ENCODE measurements at places on chromosomes 2 and 18. TPM values are rescaled to one million over a fixed set of nuclear protein-coding genes. Genes with fewer than 3 reads are reported as not detected.

Gene CTNNA2
- not detected for total RNA-seq

Gene HTRA2
- total RNA-seq = 45.7 TPM

Gene DNAJB2
- 55.2 TPM for total RNA-seq

Gene SLC5A7
- not detected for total RNA-seq

Gene STON1
- 12.1 TPM for total RNA-seq

Gene TSPYL6
- not detected for total RNA-seq

Gene EFHD1
- total RNA-seq = not detected

Gene ADD2
- total RNA-seq = 2.5 TPM

Gene TMEM185B
- total RNA-seq = 25.2 TPM

Gene ANKRD39
- 5.3 TPM for total RNA-seq

Gene PLCD4
- total RNA-seq = 10.7 TPM

Gene GMCL1
- 9.1 TPM for total RNA-seq

Gene CD207
- total RNA-seq = not detected

DNA sequence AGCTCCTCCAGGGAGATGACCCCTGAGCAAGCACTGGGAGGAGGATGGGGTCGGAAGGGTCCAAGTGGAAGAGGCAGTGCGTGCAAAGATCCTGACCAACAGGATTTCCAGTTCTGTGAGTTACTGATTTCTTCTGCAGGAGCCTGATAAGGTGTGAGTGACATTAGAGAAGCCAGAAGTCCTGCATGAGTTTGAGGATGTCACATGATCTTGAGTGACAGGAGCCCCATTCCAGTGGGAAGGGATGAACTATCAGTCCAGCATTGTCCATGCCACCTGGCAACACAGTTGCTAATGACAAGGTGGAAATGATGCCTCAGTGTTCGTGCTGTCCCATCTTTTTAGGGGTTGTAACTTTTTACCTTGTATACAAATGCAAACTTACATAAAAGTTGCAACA lies 285.1 kb upstream of the HDAC4 start:
- H3K4me3 ChIP-seq = no peak overlapping the region
- H3K27ac ChIP-seq = no peak overlapping the region
- no peaks in the 10 kb centered on the region for H3K4me1 ChIP-seq
- H3K36me3 ChIP-seq = no peaks in the 10 kb centered on the region

- H3K27ac ChIP-seq = no peak overlapping the region
- no peak for DNase-seq
- H3K27me3 ChIP-seq = no peaks in the 10 kb centered on the region
- no peaks in the 10 kb centered on the region for H3K36me3 ChIP-seq
- no peaks in the 10 kb centered on the region for H3K4me1 ChIP-seq
Measured at GRCh38 chr2:121969166-121969565, 213.7 kb downstream of the TSN start.

GRCh38 chr2:156057647-156058046 lies 274.9 kb downstream of the NR4A2 start:
- H3K4me1 ChIP-seq = no peaks in the 10 kb centered on the region
- H3K36me3 ChIP-seq = no peaks in the 10 kb centered on the region
- no peaks in the 10 kb centered on the region for H3K27me3 ChIP-seq
- no peak for DNase-seq
- no peak overlapping the region for H3K4me3 ChIP-seq
- H3K27ac ChIP-seq = no peak overlapping the region

DNA sequence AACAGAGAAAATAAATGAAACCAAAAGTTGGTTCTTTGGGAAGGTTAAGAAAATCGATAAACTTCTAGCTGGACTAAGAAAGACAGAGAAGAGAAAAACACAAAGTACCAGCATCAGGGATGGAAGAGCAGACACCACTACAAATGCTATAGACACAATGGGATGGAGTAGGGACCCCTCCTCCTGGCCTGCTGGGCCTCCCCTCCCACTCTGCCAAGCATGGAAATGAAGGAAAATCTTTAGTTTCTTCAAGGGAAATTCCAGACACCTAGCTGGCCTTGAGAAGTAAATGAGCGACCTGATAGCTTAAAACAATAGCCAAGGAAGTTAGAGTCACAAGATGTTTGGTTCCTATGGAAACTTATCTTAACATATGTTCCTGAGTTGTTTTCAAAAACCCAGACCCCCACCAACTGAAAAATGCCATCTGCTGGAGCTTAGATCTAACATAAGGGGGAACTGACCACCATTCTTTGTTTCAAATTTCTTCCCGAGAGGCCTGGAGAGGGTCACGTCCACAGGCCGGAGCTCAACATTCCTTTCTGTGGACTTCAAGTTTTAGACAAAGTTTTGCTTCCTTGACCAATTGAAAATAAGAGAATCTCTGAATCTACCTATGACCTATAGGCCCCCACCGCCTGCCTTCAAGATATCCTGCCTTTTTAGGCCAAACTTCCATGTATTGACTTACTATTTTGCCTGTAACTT lies 101.9 kb downstream of the BIN1 start:
- no peaks in the 10 kb centered on the region for H3K27me3 ChIP-seq
- H3K4me1 ChIP-seq = peaks cover 2% of the 10 kb centered on the region
- no peak overlapping the region for H3K27ac ChIP-seq
- no peak for DNase-seq
- H3K36me3 ChIP-seq = no peaks in the 10 kb centered on the region
- H3K4me3 ChIP-seq = no peak overlapping the region

- no peak for DNase-seq
- H3K27ac ChIP-seq = no peak overlapping the region
- no peak overlapping the region for H3K4me3 ChIP-seq
- H3K36me3 ChIP-seq = no peaks in the 10 kb centered on the region
- H3K27me3 ChIP-seq = peaks cover 3% of the 10 kb centered on the region
Measured at GRCh38 chr2:224041554-224041953, 2.5 kb upstream of the SERPINE2 start.

DNA sequence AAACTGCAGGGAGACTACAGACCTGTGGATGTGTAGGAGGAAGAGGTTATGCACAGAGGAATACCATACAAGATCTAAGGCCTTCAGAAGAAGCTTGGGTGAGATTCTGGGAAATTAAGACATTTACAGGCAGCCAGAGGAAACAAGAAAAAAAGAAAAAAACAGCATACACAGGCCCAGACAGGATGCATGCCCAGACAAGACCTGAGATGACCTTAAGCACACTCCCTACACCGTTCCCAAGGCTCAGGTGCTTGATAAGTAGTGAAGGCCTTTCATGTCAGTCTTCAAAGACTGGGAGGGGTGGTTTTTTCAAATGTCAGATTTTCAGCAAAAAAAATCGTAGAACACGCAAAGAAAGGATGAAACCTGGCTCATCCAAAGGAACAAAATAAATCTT lies 83.0 kb downstream of the CCDC138 start:
- H3K4me1 ChIP-seq = no peaks in the 10 kb centered on the region
- H3K4me3 ChIP-seq = no peak overlapping the region
- no peak overlapping the region for H3K27ac ChIP-seq

DNA sequence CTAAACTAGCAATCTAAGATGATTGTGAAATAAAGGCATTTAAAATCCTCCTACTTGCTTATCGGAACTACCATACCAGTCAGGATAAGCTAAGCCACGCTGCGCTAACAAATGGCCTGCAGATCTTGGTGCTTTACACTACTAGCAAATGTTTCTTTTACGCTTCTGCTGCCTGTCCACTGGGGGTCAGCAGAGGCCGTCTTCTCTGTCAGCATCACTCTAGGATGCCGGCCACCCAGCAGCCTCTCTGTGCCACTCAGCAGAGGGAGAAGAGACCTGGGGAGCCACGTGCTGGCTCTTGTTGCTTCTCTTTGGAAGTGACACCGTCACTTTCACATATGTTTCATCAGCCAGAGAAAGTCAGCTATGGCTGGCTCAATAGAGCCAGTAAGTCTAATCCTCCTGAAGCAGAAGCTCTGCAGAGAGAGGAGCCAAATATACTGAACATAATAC lies 36.6 kb downstream of the COPS8 start:
- no peak overlapping the region for H3K4me3 ChIP-seq
- peak; percentile 78 for DNase-seq
- no peak overlapping the region for H3K27ac ChIP-seq
- H3K27me3 ChIP-seq = no peaks in the 10 kb centered on the region
- no peaks in the 10 kb centered on the region for H3K36me3 ChIP-seq
- peaks cover 9% of the 10 kb centered on the region for H3K4me1 ChIP-seq

- DNase-seq = peak; percentile 40
- H3K4me3 ChIP-seq = no peak overlapping the region
- H3K27me3 ChIP-seq = no peaks in the 10 kb centered on the region
- no peak overlapping the region for H3K27ac ChIP-seq
- no peaks in the 10 kb centered on the region for H3K4me1 ChIP-seq
Measured at GRCh38 chr2:35081001-35081621, 1274.5 kb upstream of the CRIM1 start.

DNA sequence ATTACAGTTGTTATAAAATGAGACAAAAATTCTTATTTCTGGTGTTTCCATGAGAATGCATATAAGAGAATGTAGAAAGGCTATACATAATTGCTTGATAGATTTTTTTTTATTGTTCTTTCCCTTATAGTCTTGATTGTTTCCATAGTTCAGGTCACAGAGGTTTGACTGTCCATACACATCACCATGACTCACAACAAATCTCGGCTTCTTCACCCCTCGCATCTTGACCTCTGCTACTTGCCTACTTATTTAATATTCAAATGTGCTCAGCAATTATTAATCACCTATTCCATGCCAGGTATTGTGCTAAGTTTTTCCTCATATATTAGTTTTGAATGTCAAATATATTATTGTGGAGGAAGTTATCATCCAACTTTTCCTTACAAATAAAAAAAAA lies 789.6 kb downstream of the RNF144A start:
- no peak for DNase-seq
- H3K4me1 ChIP-seq = peaks cover 2% of the 10 kb centered on the region
- H3K27ac ChIP-seq = no peak overlapping the region

- no peak overlapping the region for H3K4me3 ChIP-seq
- no peaks in the 10 kb centered on the region for H3K36me3 ChIP-seq
- H3K27me3 ChIP-seq = peaks cover 5% of the 10 kb centered on the region
- DNase-seq = no peak
Measured at GRCh38 chr2:109109342-109109741, 19.7 kb upstream of the SH3RF3 start.

DNA sequence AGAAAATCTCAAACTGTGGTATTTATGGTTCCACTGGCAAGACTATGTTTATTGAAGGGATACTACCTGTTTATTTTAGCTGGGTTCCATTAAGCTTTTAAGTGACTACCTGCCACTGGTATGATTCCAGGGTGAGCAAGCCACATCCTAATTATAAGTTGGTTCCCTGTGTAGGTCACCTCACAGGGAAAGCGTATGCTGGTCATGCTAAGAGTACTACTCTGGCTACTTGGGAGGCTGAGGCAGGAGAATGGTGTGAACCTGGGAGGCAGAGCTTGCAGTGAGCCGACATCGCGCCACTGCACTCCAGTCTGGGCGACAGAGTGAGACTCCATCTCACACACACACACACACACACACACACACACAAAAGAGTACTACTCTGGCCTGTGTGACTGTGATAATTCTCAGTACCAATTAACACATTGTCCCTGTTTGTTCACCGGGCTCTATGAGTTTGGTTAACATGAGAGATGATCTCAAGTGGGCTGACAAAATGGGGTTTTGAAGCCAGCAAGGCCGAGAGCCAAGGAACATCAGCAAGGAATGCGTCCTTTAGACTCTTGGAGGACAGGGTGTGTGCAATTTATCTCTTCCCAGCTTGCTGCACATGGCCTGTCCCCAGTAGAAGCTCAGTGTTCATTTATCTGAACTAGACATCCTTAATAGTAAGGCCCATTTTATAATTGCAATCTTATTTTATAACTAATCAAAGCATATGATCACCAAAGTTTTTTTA lies 15.2 kb upstream of the ITSN2 start:
- no peaks in the 10 kb centered on the region for H3K4me1 ChIP-seq
- no peak overlapping the region for H3K27ac ChIP-seq
- H3K4me3 ChIP-seq = no peak overlapping the region
- no peak for DNase-seq
- H3K27me3 ChIP-seq = no peaks in the 10 kb centered on the region

DNA sequence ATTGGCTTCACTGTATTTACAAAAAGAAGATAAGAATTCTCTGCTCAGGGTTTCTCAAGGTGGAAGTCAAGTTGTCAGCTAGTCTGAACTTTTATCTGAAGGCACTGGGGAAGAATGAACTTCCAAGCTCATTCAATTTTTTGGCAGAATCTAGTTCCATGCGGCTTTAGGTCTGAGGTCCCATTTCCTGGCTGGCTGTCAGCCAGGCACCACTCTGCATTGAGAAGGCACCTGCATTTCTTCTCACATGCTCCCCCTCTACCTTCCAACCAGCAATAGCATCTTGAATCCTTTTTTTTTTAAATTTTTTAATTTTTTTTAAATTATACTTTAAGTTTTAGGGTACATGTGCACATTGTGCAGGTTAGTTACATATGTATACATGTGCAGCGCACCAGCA lies 46.2 kb upstream of the RPE start:
- no peaks in the 10 kb centered on the region for H3K36me3 ChIP-seq
- no peaks in the 10 kb centered on the region for H3K4me1 ChIP-seq
- DNase-seq = no peak
- H3K4me3 ChIP-seq = no peak overlapping the region

- peaks cover 4% of the 10 kb centered on the region for H3K4me1 ChIP-seq
- peaks cover 2% of the 10 kb centered on the region for H3K36me3 ChIP-seq
- no peak overlapping the region for H3K27ac ChIP-seq
- H3K4me3 ChIP-seq = no peak overlapping the region
- H3K27me3 ChIP-seq = no peaks in the 10 kb centered on the region
Measured at GRCh38 chr2:106117347-106117746, 76.8 kb downstream of the UXS1 start.

DNA sequence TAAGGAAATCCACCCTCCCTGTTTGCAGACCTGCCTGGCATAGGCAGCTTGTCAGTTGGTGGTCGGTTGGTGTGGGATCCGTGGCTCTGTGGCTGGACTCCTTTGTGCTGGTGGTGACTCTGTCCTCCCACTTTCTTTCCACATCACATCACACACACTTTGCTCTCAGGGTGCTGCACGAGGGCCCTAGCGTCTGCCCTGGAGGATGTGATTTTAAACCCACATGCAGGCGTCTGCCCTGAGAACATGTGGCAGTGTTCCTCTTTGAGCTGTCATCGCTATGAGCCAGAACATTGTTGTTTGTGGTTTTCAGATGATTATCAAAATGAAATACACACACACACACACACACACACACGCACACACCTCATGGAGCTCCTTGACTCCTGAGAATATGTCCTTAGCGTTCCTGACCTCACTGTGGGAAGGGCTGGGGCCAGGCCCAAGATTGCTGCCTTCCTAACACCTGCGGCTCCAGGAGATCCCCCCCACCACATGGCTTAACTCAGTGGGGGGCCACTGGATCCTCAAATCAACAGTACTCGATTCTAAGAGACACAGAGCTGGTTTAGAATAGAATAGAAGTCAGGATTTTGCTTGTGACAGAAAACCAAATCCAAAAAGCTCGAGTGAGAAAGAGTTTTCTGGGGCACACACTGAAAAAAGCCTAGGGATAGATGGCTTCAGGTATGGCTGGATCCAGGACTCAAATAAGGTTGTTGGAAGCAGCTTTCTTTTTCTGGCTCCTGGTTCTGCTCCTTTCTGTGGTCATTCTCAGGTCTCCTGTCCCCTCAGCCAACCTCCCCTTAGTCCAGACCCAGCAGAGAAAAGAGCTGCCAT lies 54.8 kb downstream of the RTP5 start:
- no peak overlapping the region for H3K4me3 ChIP-seq
- no peaks in the 10 kb centered on the region for H3K4me1 ChIP-seq
- no peak overlapping the region for H3K27ac ChIP-seq
- DNase-seq = no peak

All from fibroblast of lung (primary cell).